ENCODE measurements at places on chromosomes 11 and 22.

DNA sequence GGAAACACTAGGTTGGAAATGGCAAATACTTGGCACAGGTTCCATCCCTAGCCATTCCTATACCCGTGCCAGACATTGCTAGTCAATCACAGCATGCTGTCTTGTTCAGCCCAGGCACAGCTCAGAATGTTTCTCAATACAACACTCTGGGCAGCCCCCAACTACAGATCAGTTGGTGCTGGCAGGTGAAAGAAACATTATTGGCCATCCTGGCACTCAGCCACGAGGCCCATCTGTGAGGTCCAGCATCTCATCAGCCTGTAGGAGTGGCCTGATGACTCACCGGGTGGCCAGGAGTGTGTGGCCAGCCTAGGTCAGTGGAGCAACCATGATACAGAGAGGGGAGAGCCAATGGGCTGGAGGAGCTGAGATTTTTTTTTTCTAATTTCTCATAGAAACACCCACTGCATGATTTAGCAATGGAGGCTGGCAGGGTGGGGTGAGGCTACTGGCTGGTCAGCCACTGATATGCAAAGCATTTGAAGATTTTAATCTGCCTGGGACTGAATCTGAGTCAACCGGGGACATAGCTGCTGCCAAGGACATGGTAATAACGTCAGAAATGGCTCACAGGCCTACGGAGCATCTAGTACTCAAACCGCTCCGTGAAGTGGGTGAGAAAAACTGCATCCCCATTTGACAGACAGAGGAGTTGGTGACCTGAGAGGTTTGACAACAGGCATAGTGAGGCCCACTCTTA lies 5.4 kb downstream of the MYO18B start:
- DNase-seq = no peak

DNA sequence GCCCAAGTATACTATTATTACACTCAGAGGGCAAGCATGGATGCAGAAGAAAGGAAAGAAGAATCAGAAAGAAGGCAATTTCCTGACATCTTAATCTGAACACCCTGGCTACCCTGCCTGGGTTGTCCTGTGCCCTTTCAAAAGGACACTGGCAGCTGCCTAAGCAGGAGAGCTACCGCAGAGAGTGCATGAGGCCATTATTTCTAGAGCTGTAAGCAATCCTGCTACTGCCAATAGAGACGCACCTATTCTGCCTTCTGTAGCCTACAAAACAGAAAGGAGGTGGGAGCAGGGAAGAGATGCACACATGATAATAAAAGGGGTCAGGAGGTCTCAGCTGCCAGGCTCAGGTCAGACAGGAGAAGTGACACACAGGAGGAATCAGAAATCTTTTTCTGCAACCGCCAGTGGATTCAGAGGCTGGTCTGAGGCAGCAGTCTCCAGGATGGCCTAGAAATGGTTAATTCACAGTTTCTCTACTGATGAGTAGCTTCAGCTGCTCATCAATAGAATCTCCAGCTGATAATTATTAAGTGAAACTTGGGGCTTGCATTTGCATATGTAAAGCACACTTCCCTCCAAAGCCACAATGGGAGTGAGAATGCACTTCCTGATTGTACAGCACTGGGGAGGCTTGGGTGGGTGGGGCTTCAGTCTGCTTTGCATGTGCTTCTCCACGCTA lies 253.9 kb downstream of the LARGE1 start:
- DNase-seq = no peak

DNA sequence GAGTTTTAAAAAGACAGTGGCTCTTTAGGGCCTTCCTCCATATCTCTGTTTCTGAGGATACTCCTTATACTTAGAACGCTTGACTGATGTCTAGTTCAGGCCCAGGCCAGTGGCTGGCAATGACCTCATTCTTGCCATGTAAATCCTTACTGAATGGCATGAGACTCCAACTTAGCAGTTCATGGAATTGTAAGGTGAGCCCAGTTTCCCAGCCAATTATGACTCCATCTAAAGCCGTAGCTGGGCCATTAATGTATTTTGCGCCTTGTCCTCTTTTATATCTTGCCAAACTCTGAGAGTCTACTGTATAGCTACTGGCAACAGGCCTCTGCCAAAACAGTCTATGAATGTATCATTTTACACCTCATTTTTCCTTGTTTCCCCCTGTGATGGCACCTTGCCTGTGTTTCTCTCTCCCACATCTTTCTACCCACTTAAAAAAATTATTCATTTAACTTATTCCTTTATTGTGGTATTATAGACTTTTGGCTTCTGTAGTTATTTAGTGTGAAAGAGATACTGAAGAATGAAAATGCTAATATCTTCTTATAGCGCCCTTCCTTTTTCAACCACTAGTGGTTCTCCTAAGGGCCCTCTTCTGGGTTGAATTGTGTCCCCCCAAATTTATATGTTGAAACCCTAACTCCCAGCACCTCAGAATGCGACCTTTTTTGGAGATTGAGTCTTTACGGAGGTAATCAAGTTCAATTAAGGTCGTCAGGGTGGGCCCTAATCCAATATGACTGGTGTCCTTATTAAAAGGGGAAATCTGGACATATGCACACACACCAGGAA lies 67.4 kb downstream of the ZNRF3 start:
- DNase-seq = no peak

DNA sequence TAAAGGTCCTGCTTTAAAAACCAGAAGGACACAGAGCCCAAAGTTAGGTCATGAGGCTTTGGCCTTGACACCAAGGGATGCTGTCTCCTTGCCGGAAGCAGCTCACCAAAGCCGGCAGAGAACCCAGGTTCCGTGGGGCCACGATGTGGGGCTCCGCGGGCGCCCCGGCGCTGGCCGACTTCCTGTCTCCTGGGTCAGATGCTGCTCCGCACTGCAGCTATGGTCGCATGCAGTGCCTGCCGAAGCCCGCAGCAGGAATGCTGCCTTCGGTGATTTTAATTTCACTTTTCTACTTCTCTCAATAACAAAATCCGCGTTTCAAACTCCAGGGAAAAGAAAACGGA lies 454 bp upstream of the OTUB1 start:
- DNase-seq = no peak

DNA sequence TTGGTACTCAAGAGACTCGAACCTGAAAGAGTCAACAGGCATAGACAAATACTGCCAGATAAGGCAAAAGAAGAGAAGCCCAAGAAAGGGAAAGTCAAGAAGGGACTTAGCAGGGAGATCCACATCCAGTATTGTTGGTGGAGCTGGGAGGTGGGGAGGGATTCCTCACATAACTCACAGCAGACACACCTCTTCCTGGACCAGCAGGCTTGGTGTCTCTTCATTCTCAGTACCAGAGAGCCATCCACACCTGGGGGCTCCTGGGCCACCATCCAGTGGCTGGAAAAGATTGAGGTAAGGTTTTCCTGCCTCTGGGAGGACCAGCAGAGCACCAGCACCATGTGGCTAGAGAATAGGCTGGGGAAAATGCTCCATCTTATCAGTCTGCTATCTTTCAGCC lies 161.6 kb upstream of the SESN3 start:
- DNase-seq = no peak

DNA sequence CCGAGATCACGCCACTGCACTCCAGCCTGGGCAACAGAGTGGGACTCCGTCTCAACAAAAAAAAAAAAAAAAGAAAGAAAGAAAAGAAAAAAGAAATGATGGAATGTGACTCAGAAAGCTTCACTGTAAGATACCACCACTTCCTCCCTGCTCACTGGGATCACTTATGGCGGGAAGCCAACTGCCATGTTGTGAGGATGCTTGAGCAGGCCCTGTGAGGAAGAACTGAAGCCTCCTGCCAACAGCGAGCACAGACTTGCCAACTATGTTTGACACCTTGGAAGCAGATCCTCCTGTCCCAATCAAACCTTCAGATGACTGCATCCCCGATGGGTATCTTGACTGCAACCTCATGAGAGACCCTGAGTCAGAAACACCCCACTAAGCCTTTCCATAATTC lies 8.3 kb downstream of the SEC14L6 start:
- no peak for DNase-seq

GRCh38 chr11:126415128-126415527 lies 59.6 kb downstream of the ST3GAL4 start:
- no peak for DNase-seq

DNA sequence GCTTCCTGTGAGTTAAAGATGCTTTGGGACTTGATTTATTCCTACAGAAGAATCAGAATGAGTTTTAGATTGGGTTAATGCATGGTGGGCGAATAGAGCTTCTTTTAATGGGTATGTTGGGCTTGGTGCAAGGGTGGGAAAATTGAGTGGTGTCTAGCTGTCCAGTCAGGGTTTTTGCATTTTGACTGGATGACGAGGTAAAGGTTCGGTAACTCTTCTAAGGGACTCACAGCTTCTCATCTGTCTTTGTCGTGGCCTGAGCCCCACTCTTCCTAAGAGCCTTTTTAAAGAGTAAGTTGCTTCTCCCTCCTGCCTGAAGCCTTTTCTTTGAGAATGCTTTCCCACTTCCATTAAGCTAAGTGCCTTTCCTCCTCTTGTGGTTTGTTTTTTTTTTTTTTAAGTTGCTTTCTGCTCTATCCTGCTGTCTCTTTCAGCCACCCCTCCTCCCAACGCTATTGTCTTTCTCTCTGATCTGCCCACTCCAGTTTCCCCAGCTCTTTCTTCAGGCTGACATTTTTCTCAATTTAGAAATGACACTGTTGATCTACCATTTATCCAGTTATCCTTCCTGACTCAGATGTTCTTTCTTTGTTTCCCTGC lies 1.1 kb downstream of the DPF2 start:
- DNase-seq = no peak

DNA sequence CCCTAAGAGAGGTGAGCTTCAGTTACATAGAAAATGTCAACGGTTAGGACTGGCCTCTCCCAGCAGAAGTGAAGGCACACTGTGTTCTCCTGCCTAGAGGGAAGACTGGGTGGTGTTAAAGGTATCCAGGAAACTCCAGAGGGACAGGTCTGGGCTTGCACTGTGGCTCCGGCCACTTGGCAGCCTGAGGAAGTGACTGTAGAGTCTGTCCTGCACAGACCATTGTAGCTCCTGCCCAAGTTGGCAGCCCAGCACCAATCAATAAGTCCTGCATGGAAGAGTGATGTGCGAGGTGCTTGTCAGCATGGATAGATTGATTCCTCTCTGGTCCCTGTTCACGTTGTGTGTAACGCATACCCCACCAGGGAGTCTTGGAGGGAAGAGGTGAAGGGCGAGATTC lies 284.8 kb downstream of the TENM4 start:
- DNase-seq = no peak

GRCh38 chr11:89521792-89522191 lies 30.6 kb upstream of the NOX4 start:
- no peak for DNase-seq

DNA sequence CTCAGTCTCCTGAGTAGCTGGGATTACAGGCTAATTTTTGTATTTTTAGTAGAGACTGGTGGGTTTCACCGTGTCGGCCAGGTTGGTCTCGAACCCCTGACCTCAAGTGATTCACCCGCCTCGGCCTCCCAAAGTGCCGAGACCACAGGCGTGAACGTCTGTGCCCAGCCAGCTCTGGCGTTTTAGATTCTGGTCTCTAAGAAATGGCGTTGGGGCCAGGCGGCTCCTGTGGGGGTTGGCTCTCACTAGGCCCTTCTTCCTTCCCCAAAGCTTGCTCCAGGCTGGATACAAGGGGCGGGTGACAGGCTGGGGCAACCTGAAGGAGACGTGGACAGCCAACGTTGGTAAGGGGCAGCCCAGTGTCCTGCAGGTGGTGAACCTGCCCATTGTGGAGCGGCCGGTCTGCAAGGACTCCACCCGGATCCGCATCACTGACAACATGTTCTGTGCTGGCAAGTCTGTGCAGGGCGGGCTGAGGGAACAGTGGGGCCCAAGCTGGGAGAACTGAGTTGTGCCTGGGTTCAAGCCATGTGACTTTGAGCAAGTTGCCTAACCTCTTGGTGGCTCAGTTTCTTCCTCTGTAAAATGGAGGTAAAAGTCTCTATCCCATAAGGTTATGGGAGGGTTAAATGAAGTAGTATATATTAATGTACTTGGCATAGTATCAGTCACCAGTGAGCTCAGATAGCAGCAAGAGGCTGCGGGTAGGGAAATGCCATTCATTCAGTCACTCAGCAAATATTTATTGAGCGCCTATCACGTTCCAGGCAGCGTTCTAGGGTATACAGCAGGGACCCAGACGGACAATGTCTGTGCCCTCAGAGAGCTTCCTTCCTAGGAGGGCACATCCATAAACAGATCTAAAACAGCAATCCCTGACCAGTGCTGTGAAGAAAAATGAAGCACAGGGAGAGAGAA lies 10.4 kb downstream of the F2 start:
- no peak for DNase-seq

DNA sequence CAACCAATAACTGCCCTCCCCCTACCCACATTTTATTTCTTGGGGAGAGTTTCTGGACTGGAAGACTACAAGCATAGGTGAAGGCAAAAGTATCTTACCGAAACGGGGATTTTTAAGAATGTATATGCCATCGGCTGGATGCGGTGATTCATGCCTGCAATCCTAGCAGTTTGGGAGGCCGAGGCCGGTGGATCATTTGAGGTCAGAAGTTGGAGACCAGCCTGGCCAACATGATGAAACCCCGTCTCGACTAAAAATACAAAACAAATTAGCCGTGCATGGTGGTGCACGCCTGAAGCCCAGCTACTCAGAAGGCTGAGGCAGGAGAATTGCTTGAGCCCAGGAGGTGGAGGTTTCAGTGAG lies 20.8 kb upstream of the SLN start:
- DNase-seq = no peak

DNA sequence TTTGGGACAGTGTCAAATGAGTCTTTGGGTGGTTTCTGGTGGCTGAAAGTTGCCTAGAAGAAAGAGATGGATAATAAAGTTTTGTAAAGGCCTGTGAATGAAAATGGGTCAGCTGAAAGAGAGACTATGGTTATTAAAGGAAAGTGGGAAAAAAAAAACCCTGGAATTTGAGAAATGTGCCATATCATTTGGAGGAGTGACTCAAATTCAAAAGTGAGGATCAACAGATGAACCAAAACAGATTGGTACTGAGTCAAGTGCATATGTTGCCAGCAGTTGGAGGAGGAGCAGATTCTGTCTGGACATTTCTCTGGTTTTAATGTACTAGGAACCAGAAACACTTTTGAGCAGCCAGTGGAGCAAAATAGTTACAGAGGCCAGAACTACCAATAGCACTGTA lies 339.8 kb downstream of the KCNA4 start:
- DNase-seq = no peak

DNA sequence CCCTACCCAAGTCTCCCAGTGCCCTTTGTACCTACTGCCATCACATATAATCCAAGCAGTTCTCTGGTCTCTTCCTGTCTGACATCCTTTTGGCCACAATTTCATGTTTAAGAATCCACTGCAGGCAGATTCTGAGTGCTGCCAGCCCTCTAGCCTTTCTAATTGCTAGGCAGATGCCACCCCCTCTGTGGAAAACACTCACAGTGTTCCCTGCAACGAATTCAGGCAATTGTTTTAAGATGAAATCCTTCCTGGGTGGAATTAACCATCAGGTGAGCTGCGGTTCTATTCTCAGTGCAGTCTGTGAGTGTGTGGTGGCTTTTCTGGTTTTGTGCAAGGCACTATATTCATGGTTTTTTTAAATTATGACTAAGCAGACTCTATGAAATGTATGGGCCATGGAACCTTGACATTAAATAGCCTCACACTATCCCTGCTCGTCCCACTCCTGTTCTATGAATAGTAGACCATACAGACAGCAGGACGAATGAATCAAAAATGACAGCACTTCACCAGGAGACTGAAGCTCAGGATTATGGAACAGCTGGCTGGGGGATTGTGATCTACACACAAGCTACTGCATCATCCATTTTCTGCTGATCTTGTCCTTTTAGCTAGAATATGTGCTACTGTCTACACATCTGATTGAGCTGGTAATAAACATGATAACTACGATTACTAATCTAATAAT lies 29.8 kb upstream of the BMAL1 start:
- DNase-seq = no peak

GRCh38 chr11:62444236-62444833 lies 25.5 kb downstream of the SCGB1A1 start:
- DNase-seq = no peak

GRCh38 chr11:77604281-77604680 lies 14.5 kb downstream of the AQP11 start:
- DNase-seq = no peak
